ENCODE measurements at places on chromosomes 2 and 18.

GRCh38 chr2:98857001-98857400 is 79.0 kb downstream of the CRACDL start:
- DNase-seq: no peak

DNA sequence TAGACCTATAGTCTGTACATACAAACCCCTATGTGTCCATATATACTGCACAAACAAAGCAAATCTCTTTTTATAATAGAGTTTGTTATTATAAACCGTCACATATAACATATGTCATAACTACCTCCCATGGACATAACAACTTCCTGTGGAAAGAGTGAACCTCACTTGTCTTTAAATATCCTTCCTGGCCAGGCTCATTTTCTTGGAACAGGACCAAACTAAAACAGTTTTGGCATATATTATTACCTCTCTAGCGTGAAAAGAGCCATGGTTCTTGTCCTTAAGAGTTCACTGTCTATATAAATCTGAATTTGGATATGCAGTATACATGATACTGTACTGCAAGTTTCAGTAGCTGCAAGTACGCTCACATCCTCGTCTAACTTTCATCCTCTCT is 28.3 kb upstream of the DNAJC27 start:
- no peak for DNase-seq

DNA sequence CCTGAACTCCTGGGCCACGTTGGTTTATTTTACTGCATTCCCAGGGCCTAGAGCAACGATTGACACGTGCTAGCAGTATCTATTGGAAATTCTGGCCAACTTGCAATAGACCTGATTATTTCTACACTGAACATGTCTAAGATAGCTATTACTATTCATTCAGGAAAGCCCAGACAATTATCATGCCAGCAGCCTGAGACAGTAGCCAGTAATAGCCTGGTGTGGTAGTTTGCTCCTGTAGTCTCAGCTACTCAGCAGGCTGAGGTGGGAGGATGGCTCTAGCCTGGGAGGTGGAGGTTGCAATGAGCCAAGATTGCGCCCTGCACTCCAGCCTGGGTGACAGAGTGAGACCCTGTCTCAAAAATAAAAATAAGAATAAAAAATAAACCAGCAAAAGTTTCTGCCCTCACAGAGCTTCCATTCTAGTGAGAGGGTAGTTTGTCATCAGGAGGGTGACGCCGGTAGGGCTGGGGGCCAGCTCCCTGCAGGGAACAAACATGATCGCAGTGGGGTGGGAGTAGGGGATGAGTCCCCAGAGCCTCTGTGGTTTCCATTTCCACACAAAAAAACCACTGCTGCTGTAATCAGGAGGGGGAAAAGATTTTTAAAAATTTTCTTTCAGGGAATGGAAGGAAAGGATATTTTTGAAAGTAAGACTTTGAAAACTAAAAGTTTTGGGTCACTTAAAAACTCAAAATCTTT is 4.3 kb downstream of the CASP8 start:
- no peak for DNase-seq

DNA sequence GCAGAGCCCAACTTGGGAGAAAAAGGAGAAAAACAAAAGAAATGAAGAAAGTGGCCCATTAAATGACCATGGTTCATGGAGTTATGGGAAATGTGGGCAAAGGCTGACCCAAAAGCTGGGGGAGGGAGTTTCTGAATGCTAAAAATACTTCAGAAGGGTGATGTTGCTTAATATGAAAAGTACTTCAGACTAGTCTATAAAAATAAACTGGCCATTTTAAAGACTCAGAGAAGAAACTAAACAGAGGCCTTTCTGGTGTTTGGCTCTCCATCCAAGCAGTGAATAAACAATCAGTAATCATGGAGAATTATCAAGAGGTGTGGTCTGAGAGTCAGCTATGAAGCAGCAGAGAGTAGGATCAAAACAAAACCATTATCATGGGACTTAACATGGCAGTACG is 160.8 kb upstream of the MAPRE2 start:
- DNase-seq: no peak

DNA sequence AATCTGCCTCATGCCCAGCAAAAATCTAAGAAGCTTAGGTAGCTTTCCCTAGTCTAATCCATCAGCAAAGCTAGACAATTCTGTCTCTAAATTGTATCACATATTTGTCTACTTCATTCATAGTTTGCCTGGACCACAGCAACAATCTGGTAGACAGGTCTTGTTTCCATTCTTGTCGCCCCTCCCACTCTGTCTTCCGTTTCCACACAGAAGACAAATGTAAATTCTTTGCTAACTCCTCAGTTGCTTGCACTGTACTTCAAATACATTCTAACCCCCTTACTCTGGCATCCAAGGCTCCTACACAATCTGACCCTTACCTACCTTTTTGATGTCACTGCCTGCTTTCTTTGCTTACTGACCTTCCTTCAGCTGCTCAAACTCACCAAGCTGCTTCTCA is 40.1 kb downstream of the THUMPD2 start:
- DNase-seq: no peak

DNA sequence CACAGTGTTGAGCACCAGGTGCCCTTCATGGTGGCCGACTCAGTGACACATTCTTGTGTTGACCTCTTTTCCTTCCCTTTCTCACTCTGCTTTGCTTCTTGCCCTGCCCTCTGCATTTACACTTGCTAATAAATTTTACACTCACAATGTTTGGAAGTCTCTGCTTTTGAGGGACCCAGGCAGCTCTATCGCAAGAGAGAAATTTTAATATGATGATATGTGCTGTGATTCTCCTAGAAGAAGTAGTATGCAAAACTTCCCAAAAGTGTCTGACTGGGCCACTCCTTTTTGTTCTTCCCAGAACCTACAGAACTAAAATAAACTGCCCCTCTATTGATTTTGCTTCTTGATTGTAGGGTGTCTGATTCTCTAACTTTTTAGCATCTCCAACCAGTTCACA is 135.0 kb downstream of the IRS1 start:
- no peak for DNase-seq

GRCh38 chr18:10474309-10474708 is 19.9 kb downstream of the APCDD1 start:
- no peak for DNase-seq

GRCh38 chr2:71064754-71065621 is 3.5 kb upstream of the NAGK start:
- DNase-seq: no peak

- DNase-seq: no peak
These were observed 228.0 kb downstream of the ATAD2B start for GRCh38 chr2:23698721-23699579.

DNA sequence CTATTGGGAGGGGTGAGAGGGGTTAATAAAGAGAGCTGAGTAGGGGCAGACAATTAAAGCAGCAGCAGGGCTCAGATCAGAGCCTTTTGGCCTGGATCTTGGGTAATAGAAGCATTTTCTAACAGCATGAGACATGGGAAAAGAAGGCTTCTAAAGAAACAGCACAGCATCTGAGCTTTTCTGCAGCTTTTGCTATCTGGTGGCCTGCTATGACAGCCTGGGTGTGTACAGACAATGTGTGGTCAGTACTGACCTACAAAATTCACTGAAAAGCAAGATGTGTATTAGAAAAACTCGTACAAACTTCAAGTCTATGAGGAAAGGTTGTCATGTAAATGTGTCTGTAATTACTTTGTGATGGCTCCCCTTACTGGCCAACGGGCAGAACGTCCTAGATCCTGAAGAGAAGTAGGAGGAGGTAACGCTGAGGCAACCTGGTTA is 95.6 kb downstream of the GALNT3 start:
- DNase-seq: no peak

DNA sequence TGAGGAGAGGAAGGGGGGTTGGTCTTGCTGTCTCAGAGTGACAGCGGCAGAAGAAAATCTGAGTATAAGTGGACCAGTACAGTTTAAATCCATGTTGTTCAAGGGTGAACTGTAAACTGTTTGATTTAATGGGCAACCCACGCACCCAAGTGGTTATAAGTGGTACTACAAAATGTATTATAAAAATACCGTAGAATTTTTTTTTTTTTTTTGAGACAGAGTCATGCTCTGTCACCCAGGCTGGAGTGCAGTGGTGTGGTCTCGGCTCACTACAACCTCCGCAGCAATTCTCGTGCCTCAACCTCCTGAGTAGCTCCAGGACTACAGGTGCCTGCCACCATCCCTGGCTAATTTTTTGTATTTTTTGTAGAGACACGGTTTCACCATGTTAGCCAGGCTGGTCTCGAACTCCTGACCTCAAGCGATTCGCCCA is 2.1 kb upstream of the CHCHD5 start:
- no peak for DNase-seq

DNA sequence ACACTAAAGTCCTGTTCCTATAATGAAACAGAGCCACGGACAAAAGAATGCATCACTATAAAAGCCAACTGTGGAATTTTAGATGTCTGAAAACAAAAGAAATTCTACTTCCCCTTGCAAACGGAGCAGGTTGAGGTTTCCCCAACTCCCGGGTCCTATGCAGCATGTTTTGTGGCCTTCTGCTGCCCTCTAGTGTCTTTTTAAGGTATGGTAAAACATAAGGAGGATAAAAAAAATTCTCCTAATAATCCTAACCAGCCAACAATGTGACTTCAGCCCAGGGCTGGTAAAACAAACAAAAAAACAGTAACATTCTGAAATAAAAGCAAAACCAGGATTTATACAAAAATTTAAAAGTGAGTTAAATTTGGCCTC is 539.5 kb downstream of the NRXN1 start:
- no peak for DNase-seq

- no peak for DNase-seq
These were observed 25.6 kb downstream of the SEMA4F start for GRCh38 chr2:74679615-74680014.

GRCh38 chr2:207790898-207791297 is 21.2 kb upstream of the FZD5 start:
- DNase-seq: no peak

GRCh38 chr2:212538305-212539071 is at the start of gene ERBB4:
ERBB4 (minus strand) TSS chr2:212538802; CDS start chr2:212538530, 272 bp downstream.
- no peak for DNase-seq

DNA sequence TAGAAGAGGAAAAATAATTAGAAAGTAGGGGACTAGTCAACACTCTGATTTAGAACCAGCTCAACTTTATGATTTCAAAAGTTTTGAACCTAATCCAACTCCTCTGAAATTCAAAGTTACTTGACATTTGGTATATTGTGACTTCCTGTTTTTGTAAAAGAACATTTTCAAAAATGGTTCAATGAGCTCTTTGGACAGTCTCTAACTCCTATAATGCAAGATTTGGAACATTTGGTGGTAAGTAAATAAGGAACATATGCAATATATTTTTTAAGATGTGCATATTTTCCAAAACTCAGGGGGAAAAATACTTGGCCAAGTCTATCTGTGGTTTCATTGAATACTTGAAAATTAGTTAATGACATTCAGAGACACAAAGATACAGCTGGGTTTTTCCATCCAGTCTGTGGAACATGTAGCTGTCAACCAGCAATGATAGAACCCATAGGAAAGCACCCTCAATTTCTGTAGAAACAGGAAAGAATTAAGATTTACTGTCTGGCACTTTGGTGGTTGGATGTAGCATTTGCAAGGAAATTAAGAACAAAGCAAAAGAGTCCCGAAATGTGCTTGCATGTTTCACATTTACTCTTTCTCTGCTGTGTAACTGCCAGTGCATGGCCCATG is 17.0 kb upstream of the ANKRD44 start:
- no peak for DNase-seq

DNA sequence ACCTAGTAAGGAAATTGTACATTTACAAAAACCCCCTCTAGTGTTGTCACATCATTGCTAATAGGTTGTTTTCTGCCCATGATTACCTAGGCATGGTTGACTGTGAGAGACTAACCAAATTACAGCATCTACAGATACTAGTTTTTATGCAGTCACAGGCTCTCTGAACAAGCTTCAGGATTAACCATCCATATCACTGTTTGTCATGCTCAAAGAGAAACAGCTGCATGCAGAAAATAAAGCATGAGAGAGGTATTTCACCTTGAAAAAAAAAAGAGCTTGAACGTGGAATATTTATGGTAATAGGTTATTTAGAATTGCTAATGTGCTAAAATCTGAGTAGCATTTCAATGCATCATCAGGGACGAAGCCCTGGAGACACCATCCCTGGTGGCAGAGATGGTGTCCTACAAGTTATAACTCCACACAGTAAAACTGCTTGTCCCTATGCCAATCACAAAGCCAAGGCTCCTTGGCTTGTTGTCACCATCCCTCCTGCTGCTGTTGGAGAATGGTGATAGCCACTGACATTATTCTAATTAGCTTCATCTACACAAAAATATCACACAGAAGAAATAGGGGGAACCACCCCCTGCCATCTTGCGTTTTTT is 5.4 kb downstream of the NEB start:
- DNase-seq: no peak

- no peak for DNase-seq
These were observed 14.9 kb downstream of the LRPPRC start for GRCh38 chr2:43980902-43981301.

DNA sequence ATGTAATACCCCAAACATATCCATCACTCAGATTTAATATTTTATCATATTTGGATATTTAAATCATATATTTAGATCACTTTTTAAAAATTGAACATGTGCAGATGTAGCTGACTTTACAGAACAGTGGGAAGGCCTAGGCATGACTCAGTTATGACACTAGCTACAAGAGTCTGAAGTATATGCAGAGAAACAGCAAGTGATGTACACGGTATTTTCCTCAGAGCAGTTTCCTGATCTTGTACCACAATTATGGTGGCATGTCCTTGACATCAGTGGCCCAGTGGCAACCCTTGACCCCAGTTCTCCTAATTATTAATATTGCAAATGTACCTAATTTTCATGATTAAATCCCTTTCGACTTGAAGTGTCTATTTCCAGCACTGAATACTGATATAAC is 28.2 kb downstream of the CDKL4 start:
- no peak for DNase-seq

DNA sequence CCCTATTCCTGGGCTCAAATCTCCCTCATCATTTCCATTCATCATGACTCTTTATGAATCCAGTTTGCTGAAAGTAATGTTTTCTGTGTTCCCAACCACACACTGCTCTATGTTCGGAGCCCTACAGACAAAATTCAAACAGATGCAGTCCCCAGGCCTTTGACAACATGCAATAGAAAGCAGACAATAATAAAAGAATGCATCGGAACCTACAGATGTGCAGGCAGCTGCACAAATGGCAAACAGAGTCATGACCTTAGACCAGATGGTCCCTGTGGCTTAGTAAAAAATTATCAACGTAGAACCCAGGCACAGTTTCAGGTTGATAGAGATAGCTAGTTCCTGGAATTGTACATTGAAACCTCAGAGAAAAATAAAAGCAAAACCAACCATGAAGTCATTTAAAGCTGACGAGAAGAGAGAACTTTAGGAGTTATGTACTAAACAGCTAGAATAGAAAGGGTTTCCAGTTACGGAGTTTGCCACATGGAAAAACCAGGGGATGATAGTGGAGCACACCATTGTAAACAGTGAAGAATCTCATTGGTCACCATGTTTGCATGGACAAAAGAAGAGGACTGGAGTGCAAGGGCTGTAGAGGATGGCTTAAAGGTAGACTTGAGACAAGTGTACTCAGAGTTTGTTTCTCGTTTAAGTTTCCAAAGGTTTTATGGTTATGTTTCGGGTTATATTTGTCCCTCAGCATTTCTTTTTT is 23.2 kb upstream of the ACVR1 start:
- no peak for DNase-seq

GRCh38 chr2:197803033-197803444 is 1.4 kb upstream of the PLCL1 start:
- no peak for DNase-seq

Data from D721Med (cell line).